CD4-positive, alpha-beta memory T cell (primary cell): ENCODE measurements at places on chromosomes 7 and 10. TPM values are rescaled to one million over a fixed set of nuclear protein-coding genes. Genes with fewer than 3 reads are reported as not detected.
A peak's percentile ranks its signal among the peaks of the same experiment; 100 is the strongest.

DNA sequence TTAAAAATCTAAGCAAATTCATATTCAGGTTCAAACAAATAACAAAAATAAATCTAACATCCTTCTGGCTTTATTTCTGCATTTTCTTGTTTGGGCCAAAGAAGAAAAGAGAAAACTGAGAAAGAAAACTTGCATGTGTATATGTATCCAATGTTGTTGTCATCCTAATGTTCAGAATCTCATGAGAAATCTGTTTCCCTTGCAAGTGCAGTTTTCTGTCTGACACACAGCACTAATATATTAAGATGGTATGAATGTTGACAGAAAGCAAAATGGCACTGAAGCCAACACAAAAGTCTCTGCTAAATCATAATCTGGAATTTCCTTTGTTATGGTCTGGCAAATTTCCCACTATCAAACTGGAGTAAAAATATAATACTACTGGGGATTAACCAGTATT, 235.9 kb downstream of the HGF start:
- no peak overlapping the region for H3K27ac ChIP-seq
- no peaks in the 10 kb centered on the region for H3K4me1 ChIP-seq
- no peaks in the 10 kb centered on the region for H3K27me3 ChIP-seq
- no peaks in the 10 kb centered on the region for H3K36me3 ChIP-seq

GRCh38 chr7:116087291-116087690, 56.7 kb upstream of the TFEC start:
- H3K4me1 ChIP-seq: no peaks in the 10 kb centered on the region
- DNase-seq: no peak
- no peaks in the 10 kb centered on the region for H3K36me3 ChIP-seq
- H3K27ac ChIP-seq: no peak overlapping the region
- H3K27me3 ChIP-seq: no peaks in the 10 kb centered on the region

- H3K36me3 ChIP-seq: no peaks in the 10 kb centered on the region
- H3K27ac ChIP-seq: no peak overlapping the region
- no peak for DNase-seq
- H3K27me3 ChIP-seq: no peaks in the 10 kb centered on the region
- H3K4me3 ChIP-seq: no peak overlapping the region
Measured at GRCh38 chr7:67696878-67697277, 700.2 kb downstream of the TYW1 start.

- H3K4me1 ChIP-seq: no peaks in the 10 kb centered on the region
- H3K27me3 ChIP-seq: no peaks in the 10 kb centered on the region
- peaks cover 27% of the 10 kb centered on the region for H3K36me3 ChIP-seq
- H3K27ac ChIP-seq: no peak overlapping the region
- no peak for DNase-seq
- no peak overlapping the region for H3K4me3 ChIP-seq
Measured at GRCh38 chr7:140048138-140048537, 14.6 kb downstream of the PARP12 start.

- no peak for DNase-seq
- peaks cover 17% of the 10 kb centered on the region for H3K4me1 ChIP-seq
- no peak overlapping the region for H3K27ac ChIP-seq
- no peaks in the 10 kb centered on the region for H3K27me3 ChIP-seq
- H3K36me3 ChIP-seq: no peaks in the 10 kb centered on the region
Measured at GRCh38 chr7:22723181-22723601, 3.8 kb upstream of the IL6 start.

GRCh38 chr7:138546829-138547228, 86.8 kb downstream of the TRIM24 start:
- H3K27me3 ChIP-seq: no peaks in the 10 kb centered on the region
- H3K36me3 ChIP-seq: peaks cover 13% of the 10 kb centered on the region
- no peaks in the 10 kb centered on the region for H3K4me1 ChIP-seq
- no peak overlapping the region for H3K27ac ChIP-seq

DNA sequence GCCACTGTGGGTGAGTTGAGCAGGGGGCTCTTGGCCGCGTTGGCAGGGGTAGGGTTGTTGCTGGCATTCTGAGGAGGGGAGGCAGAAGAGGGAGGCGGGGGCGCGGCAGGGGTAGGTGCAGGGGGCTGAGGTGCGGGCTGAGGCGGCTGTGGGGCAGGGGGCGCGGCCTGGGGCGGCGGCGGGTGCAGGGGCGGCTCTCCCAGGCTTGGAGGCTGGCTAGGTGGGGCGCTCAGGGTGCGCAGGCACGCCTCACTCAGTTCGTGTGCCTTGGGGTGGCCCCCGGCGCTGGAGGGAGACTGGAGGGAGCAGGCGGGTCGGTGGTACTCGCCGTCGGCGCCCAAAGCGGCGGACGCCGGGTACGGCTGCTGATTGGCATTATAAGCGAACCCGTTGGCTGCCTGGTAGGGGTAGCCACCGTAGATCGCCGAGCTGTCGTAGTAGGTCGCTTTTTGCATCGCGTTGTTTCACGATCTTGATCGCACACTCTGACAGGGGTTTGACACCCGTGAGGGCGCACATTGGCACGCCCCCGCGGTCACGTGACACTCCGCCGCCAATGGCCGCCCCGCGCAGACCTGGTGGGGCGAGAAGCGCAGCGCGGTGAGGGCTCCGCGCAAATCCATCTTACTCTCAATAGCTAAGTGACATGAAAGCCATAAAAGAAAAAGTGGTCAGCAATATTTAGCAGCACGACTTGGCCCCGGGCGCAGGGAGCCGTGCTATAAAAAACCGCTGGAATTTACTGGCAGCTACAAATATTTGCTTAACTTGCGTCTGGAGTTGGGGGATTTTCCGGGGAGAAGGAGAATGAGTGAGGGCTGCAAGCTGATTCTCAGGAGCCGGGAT, 7.9 kb upstream of the HOXA2 start:
- no peak overlapping the region for H3K27ac ChIP-seq
- no peak overlapping the region for H3K4me3 ChIP-seq
- DNase-seq: no peak
- no peaks in the 10 kb centered on the region for H3K36me3 ChIP-seq
- H3K27me3 ChIP-seq: no peaks in the 10 kb centered on the region
- H3K4me1 ChIP-seq: no peaks in the 10 kb centered on the region

GRCh38 chr10:5617521-5617920, 48.9 kb downstream of the ASB13 start:
- no peak overlapping the region for H3K4me3 ChIP-seq
- no peak for DNase-seq
- H3K36me3 ChIP-seq: no peaks in the 10 kb centered on the region

- DNase-seq: no peak
- no peaks in the 10 kb centered on the region for H3K36me3 ChIP-seq
- no peaks in the 10 kb centered on the region for H3K27me3 ChIP-seq
- peaks cover 13% of the 10 kb centered on the region for H3K4me1 ChIP-seq
- no peak overlapping the region for H3K4me3 ChIP-seq
Measured at GRCh38 chr10:119689016-119689580, 36.8 kb upstream of the INPP5F start.

- no peak overlapping the region for H3K4me3 ChIP-seq
- no peaks in the 10 kb centered on the region for H3K27me3 ChIP-seq
- H3K27ac ChIP-seq: no peak overlapping the region
- no peaks in the 10 kb centered on the region for H3K4me1 ChIP-seq
- no peak for DNase-seq
Measured at GRCh38 chr7:136514776-136515175, 353.7 kb upstream of the CHRM2 start.

DNA sequence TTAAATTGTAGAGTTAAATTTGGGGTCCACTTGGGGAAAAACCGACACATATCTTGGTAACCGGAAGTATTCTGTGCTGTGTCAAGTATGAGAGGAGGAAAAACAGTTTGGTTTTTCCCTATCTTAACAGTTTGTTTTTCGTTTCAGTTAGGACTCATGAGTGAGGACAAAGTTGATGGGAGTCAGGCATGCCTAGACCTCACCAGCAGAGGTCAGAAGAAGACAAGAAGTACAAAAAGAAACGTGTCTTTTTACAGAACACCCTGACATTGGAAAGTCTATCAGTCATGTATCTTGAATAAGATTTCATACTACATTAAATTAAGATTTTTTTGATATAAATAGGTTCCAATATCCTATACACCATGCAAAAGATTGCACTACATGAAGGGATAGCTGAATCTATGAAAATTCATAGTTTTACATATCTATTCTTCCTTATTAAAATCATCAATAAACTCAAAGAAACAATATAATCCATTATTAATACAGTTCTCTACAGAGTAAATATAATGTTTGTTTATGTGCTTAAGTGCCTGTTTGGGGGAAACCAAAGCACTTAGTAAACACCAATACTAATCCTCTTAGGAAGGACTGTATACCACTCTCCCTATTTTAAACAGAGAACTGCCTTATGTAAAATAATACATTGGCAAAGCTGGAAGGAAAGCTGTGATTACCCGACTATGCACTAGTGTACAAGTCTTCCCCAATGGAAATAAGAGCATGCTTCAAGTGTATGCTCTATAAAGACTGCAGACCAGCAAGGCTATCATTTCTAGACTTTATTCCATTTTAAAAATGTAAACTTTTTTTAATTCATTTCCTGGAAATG, 95.6 kb downstream of the USP6NL start:
- H3K27me3 ChIP-seq: no peaks in the 10 kb centered on the region
- H3K4me3 ChIP-seq: no peak overlapping the region
- H3K4me1 ChIP-seq: no peaks in the 10 kb centered on the region
- H3K36me3 ChIP-seq: no peaks in the 10 kb centered on the region
- DNase-seq: peak; percentile 60

GRCh38 chr7:117152213-117153007, 170.4 kb downstream of the WNT2 start:
- no peaks in the 10 kb centered on the region for H3K4me1 ChIP-seq
- H3K27me3 ChIP-seq: no peaks in the 10 kb centered on the region
- no peaks in the 10 kb centered on the region for H3K36me3 ChIP-seq
- DNase-seq: no peak

DNA sequence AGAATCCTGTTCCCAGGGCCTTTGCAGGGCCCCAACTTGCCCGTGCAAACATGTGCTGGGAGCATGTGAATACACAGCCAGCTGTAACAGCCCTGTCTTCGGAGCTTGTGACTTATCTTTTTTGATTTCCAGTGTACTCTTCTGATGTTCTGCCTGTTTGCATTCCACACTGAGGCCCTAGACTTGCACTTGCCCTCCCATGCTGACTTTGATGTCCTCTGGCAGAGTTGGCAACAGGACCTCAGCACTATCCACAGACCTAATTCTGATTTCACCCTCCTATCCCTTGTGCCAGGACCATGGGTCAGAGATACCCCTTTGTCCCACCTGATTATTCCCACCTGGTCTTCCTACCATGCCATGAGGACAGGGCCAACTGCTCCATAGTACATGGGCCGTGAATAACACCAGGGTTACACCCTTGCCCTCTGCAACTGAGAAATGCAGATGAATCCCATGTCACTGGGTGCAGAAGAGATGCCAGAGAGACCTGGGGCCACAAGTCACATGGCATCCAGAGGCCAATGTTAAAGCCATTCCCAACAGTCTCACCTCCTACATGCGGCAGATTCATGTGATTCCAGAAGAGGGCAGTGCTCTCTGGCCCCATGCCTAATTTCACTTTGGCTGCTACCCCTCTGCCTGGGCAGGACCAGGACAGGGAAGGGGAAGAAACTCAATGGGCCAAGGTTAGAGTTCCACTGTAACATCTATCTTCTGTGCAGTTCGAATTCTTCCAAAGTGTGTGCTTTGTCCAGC, 43.0 kb downstream of the SCRN1 start:
- H3K27ac ChIP-seq: no peak overlapping the region
- no peaks in the 10 kb centered on the region for H3K27me3 ChIP-seq
- DNase-seq: no peak
- no peaks in the 10 kb centered on the region for H3K36me3 ChIP-seq
- no peaks in the 10 kb centered on the region for H3K4me1 ChIP-seq

WNT8B gene
- total RNA-seq: not detected

RBP3 gene
- not detected for total RNA-seq

PROSER2 gene
- total RNA-seq: 0.47 TPM

ZNF487 gene
- total RNA-seq: 5.6 TPM

ZPBP gene
- total RNA-seq: not detected

SFRP5 gene
- not detected for total RNA-seq

ZEB1 gene
- total RNA-seq: 68.7 TPM

CDNF gene
- 1.7 TPM for total RNA-seq

EN2 gene
- not detected for total RNA-seq

AFAP1L2 gene
- 4.3 TPM for total RNA-seq
